BJ (cell line): ENCODE measurements at places on chromosomes 7 and 10.

- DNase-seq = no peak
Observed at GRCh38 chr10:60508831-60509230, 119.2 kb upstream of the ANK3 start.

DNA sequence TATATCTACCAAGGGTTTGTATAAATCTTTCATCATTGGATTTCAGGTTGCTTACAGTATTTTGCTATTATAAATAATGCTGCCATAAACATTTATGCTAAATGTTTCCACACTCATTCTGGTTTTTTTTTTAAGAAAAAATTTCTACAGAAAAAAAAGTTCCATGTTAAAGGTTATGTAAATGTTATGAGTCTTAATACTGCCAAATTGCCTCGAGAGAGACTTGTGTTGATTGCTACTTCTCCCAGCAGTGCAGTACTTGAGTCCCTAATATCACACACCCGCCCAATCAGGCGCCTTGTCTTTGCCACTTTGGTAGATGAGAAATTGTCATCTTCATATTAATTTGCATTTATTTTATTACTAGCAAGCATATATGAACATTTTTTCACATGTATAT, 96.7 kb upstream of the TMEM26 start:
- no peak for DNase-seq

- no peak for DNase-seq
Observed at GRCh38 chr7:4181446-4181845, 500.6 kb upstream of the FOXK1 start.

- no peak for DNase-seq
Observed at GRCh38 chr10:14625192-14625631, 149.5 kb downstream of the FAM107B start.

GRCh38 chr10:118958559-118958958, 71.0 kb upstream of the NANOS1 start:
- no peak for DNase-seq
